NT2/D1 (cell line): ENCODE measurements at places on chromosomes 12 and 14.

GRCh38 chr12:12171991-12172511 lies 94.8 kb downstream of the LRP6 start:
- DNase-seq, result no peak

DNA sequence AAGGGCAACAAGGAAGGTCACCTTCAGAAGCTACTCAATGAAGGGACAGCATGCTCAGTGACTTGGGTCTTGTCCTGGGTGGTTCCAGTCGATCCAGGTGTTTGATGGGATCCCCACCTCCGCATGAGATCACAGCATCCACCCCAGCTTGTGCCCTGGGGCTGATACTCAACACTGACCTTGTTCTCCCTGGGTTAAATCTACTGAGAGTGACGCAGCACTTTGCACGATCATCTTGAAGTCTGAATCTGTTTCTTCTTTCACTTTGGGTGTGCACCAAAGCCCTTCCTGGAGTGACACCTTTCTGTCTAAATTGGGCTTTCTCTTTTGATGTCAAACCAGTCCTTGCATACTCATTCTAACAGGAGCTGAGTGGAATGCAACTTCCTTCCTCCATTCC lies 13.8 kb downstream of the NOS1 start:
- DNase-seq, result no peak

GRCh38 chr14:71190770-71191374 lies 283.6 kb downstream of the PCNX1 start:
- DNase-seq, result no peak

GRCh38 chr12:44677724-44678123 lies 198.4 kb downstream of the NELL2 start:
- DNase-seq, result no peak

GRCh38 chr14:55473786-55474185 lies 33.4 kb upstream of the TBPL2 start:
- DNase-seq, result no peak

- no peak for DNase-seq
Observed at GRCh38 chr14:65949711-65950516, 536.3 kb upstream of the CCDC196 start.

- no peak for DNase-seq
Observed at GRCh38 chr12:27291862-27292261, 40.8 kb upstream of the BMAL2 start.

DNA sequence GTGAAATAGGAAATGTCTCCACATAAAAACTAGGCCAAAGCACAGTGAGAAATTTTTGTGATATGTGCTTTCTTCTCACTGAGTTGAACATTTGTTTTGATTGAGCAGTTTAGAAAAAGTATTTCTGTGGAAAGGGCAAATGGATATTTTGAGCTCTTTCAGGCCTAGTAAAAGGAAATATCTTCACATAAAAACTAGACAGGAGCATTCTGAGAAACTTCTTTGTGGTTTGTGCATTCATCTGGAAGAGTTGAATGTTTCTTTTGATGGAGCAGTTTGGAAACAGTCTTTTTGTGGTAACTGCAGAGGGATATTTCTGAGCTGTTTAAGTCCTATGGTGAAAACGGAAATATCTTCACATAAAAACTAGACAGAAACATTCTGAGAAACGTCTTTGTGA lies 582.7 kb upstream of the ALG10B start:
- DNase-seq, result no peak

DNA sequence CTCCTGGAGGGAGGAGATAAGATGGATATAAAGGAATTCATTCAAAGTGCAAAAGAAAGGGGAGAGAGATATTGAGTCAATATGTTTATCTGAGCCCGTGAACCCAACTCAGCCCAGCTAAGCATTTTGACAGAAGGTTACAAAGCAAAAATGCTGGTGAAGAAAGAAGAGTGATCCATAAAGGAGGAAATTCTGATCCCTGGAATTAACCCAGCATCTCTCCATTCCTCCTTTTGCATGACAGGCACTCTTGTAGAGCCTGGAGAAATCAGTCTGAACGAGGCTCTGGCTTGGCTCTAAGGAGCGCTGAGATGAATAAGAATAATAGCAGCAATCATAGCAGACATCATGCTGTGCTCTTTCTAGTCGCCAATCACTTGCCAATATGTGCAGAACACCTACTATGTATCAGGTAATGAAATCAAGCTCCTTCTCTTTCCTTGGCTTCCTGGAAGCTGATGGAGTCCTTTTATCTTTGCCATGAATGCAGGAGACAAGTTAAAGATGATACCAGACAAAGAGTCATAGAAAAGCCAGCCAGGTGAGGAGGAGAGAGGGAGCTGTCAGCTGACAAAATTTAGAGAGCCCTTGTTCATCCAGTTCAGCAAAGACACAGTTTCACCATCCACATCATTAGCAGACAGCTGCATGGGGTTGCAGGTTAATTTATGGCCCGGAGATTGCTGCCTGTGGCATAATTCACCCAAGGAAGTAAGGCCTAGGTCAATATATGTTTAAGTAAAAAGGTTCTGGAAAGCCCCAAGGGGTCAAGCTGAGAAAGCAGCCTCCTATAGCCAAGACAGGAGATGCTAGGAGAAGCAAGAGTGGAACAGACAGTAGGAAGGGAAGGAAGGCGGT lies 476.5 kb upstream of the TBX3 start:
- no peak for DNase-seq

GRCh38 chr12:122937622-122938091 lies 28.6 kb downstream of the ABCB9 start:
- no peak for DNase-seq

DNA sequence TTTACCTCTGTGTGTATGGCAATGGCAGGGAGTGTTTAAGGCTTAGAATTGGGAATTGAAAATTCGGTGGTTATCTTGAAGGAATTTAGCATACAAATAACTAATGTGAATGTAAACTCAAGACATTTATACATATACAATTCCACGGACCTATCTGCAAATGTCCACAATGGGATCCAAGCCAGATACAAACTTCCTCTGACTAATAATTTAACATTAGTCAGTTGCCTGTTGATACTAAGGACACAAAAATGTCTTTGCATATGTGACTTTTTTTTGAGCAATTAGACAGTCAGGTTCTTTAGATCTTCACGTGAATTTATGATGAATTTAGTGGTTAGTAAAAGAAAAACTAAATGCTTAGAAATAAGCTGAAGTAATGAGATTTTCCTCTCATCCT lies 40.5 kb downstream of the ESR2 start:
- DNase-seq, result no peak

GRCh38 chr14:35965400-35965799 lies 139.3 kb downstream of the BRMS1L start:
- DNase-seq, result no peak

- peak; percentile 42 for DNase-seq
Observed at GRCh38 chr12:15527201-15528080, 205.1 kb downstream of the PTPRO start.

DNA sequence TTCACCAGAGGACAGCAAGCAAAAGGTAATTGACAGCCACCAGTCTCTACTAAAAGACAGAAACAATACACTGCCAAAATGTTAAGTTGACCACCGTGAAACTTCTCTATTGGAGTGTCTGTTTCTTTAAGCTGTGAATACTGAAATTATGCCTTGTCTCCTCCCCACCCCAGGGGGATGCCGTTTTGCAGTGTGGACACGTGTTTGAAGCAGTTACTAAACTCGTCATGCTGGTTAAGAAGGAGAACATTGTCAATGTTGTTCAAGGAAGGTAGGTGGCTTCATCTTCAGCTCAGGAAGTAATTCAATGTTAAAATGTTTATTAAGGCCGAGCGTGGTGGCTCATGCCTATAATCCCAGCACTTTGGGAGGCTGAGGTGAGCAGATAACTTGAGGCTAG lies 32.8 kb downstream of the KCTD10 start:
- DNase-seq, result no peak

- DNase-seq, result peak; percentile 99
Observed at GRCh38 chr12:5246196-5246595, 185.7 kb upstream of the NTF3 start.

GRCh38 chr14:60735416-60735815 lies 855 bp downstream of the MNAT1 start:
- DNase-seq, result no peak

DNA sequence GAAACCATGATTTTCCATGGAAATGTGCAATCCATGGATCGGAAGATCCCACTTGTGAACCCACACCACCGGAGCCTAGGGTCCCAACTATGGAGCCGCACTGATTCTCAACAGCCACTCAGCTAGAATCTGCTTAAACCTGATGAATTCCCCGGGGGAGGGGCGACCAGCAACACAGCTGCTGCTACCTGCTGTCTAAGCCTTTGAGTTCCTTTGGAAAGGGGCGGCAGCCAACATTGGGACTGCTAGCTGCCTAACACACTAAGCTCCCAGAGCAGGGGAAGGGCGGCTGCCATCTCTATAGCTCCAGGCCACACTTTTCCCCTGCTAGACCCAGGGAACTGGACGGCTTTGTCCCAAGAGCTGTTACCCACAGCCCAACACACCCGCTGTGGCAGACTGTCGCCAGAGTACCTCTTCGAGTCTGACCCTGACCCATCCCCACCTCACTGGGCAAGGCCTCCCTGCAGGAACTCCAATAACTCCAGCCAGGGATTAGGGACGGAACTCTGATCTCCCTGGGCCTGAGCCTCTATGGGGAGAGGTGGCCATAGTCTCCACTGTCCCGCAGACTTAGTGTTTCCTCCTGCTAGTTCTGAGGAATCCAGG lies 205.8 kb upstream of the SLC16A7 start:
- no peak for DNase-seq

DNA sequence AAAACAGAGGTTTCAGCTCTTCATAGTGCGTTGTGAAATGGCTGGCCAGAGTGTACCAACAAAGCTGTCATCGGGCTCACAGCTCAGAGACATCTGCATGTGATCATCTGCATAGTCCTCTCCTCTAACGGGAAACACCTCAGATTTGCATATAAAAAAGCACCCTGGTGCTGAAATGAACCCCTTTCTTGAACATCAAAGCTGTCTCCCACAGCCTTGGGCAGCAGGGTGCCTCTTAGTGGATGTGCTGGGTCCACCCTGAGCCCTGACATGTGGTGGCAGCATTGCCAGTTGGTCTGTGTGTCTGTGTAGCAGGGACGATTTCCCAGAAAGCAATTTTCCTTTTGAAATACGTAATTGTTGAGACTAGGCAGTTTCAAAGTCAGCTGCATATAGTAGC lies 14.3 kb upstream of the PAPLN start:
- no peak for DNase-seq

- no peak for DNase-seq
Observed at GRCh38 chr14:96455588-96455987, 46.6 kb upstream of the PAPOLA start.

GRCh38 chr14:104107611-104108569 lies 22.4 kb downstream of the ASPG start:
- DNase-seq, result no peak

GRCh38 chr12:77667101-77667500 lies 163.6 kb upstream of the NAV3 start:
- no peak for DNase-seq

- DNase-seq, result no peak
Observed at GRCh38 chr14:80988735-80989429, 33.5 kb downstream of the TSHR start.

- no peak for DNase-seq
Observed at GRCh38 chr12:103310546-103311270, 185.1 kb downstream of the C12orf42 start.

- no peak for DNase-seq
Observed at GRCh38 chr12:19447386-19447785, 8.1 kb downstream of the AEBP2 start.

- DNase-seq, result peak; percentile 78
Observed at GRCh38 chr12:131104463-131105350, 151.0 kb downstream of the ADGRD1 start.

GRCh38 chr14:42130815-42131214 lies 524.1 kb downstream of the LRFN5 start:
- no peak for DNase-seq

GRCh38 chr14:54975856-54976255 lies 51.0 kb downstream of the WDHD1 start:
- no peak for DNase-seq

DNA sequence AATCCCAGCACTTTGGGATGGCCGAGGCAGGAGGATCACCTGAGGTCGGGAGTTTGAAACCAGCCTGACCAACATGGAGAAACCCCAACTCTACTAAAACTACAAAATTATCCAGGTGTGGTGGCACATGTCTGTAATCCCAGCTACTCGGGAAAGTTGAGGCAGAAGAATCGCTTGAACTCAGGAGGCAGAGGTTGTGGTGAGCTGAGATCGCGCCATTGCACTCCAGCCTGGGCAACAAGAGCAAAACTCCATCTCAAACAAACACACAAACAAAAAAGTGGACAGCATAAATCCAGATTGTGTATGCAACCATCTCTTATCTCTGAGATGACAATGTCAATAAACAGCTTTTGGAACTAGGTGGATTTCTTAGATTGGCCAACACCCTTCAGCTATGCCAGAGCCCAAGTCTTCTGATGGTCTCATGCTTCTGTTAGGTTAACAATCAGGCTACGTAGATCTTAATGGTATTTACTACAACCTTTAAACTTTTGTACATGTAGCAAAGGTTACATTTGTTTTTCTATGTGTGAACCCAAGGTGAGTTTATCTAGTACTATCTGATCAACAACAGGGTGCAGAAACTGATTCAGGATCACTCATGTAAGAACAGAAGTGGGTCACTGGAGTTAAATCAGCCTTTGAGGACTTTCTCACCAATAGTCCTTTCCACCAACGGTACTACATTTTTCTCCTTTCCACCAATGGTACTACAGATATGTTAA lies 73.7 kb downstream of the DUSP16 start:
- no peak for DNase-seq

DNA sequence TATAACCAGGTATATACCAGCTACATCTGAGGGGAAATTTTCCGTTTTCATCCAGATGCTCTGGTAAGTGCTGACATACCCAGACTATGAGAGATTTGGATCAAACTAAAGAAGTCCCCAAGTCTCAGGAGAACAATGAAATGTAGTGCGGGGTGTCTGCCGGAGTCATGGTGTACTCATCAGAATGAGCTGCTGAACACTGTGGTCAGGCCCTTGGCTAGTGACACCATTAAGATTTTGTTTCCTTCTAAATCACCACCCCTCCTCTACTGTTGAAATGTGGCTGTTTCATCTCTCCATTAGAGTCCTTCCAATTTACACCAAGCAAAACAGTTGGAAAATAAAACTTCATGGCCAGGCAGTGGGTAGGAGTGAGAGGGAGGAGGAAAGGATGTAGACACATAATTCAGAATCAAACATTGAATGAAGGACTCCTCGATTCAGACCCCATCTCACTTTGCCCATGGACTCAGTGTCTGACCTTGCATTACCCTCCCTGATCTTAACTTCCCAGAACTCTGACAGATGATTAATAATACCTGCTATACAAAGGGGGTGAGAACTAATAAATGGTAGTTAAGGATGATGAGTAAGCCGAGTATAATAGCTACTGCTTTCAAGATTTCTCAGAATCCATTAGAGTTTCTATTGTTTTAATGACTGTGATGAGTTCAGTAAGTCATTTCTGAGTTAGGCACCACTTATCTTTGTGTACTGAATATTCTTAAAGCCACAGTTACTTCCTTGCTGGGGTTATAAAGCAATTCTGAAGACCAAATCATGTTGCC lies 127.4 kb downstream of the CRADD start:
- no peak for DNase-seq
